Activated naive CD8-positive, alpha-beta T cell treated with anti-CD3 and anti-CD28 coated beads, Interleukin-2, amount 10 ng/mL, durations not matched to agents 7 days and 5 days (primary cell): ENCODE measurements at places on chromosomes 7 and 10.

- DNase-seq: no peak
Measured at GRCh38 chr10:69503896-69504265, 52.6 kb downstream of the TSPAN15 start.

DNA sequence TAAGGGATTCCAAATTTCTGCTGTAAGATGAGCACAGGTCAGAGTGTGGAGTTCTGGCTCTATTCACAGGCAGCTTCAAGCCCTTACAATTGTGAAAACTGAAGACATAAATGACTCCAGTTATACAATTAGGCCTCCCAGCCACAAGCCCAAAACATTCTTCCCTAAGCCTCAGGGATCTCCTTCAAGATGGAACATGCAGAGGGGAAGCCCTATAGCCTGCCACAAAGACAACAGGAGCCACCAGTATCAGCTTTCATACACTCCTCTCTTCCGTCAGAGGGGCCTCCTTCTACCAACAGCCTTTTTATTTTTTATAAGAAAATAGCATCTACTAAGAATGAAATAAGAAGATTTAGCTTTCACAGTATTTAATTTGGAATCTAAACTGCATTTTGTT is 46.5 kb downstream of the DLD start:
- DNase-seq: no peak

GRCh38 chr10:132300582-132300981 is 7.2 kb downstream of the STK32C start:
- DNase-seq: peak; percentile 15

DNA sequence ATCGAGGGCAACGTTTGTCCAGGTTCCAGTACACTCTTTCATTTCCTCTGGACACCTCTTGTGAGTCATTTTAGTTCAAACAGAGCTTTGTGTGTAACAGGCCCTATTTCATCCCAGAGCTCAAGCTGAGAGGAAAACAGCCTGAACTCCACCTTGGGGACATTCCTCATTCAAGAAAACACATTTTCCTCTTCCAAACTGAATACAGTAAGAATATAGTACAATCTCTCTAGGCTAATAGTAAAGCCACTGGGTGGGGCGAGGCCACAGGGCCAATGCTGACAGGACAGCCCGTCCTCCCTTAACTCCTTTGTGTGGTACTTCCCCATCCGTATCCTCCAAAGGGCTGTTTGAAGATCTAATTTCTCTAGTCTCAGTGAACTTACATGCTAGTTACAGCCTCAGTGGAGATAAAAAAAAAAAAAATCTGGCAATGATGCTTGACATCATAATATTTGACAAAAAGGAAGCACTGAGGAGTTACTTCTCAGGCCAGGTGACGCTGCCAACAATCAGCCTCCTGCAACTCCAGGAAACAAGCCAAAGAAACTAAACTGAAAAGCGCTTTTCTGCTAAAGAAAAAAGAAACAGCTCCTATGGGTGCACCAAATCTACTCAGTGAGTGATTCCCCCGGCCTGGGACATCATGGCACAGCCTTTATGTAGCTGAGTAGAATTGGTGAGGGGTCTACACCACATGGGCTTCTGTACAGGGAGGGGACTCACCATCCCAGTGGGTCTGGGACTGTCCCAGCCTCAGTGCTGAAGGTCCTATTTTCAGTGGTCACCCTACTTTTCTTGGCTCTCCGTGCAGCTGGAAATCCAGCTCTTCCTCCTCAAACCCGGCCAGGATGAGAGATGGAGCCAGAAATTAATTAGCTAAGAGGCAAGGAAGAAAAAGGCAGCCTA is 238.2 kb upstream of the NEBL start:
- no peak for DNase-seq

GRCh38 chr7:96198047-96198636 is 123.8 kb downstream of the SLC25A13 start:
- DNase-seq: no peak

DNA sequence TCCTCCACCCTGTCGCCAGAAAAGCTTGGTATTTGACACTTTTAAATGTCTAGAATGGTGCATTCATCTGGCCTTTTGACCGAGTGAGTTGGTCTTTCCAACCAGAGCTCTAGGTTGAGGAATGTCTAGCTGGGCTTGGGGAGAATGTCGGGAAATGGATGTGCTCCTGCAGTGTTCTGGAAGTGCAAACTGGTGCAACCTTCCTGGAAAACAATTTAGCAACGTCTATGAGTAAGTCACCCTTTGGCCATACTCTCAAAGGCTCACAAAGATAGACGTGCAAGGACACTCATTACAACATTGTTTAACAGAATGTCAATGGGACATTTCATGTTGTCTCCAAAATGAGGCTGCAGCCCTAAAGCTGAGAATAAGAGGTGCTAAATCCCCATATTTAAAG is 12.2 kb upstream of the NMT2 start:
- no peak for DNase-seq

DNA sequence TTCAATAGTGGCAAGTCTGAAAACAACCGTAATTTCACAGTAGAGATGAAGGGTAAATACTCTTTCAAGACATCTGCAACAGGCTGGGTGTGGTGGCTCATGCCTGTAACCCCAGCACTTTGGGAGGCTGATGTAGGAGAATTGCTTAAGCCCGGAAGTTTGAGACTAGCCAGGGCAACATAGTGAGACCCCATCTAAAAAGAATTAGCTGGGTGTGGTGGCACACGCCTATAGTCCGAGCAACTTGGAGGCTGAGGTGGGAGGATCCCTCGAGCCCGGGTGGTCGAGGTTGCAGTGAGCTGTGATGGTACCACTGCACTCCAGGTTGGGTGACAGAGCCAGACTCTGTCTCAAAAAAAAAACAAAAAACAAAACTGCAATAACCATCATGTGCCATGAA is 71.8 kb downstream of the PFKFB3 start:
- no peak for DNase-seq

DNA sequence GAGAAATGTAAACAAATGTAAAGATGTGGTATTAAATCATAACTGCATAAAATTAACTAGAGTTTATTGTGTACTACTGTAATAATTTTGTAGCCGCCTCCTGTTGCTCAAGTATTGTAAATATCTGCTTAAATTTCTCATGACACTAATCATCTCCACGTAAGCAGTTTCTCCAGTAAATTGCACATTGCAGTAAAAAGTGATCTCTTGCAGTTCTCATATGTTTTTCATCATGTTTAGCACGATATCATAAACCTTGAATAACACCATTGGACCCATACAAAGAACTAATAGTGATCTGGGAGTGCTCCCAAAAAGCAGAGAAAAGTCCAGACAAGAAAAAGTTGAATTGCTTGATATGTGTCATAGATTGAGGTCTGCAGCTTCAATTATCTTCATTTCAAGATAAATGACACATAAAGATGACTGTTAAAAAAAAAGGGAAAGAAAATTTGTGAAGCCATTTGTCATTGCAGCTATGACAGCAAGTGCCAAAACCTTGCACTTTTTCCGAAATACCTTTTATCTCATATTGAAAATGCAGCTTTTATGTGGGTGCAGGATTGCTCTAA is 15.3 kb downstream of the LIPA start:
- DNase-seq: no peak

GRCh38 chr10:80517416-80518142 is 20.1 kb upstream of the SH2D4B start:
- DNase-seq: no peak

- DNase-seq: no peak
Measured at GRCh38 chr10:33539116-33539515, 204.6 kb upstream of the NRP1 start.

- DNase-seq: no peak
Measured at GRCh38 chr10:44180321-44181168, 204.4 kb downstream of the CXCL12 start.
